ENCODE measurements at places on chromosomes 3 and 15.

DNA sequence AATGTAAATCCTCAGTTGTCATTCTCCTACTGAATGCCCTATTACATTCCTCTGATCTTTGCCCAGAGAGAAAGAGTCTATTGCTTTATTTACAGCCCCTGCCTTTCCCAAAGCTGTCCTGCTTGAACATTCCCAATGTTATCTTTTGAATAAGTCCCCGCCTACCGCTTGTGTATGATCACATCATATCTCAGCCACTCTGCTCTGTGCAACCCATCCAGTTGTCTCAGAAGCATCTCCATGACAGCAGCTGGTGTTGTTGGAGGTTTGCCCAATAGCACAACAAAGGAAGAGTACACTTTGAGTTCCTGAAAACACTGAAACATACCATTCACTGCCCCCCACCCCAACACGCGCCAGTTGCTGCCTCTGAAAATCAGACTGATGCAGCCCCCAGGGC, 22.0 kb upstream of the FAM3D start:
- DNase-seq, result no peak

DNA sequence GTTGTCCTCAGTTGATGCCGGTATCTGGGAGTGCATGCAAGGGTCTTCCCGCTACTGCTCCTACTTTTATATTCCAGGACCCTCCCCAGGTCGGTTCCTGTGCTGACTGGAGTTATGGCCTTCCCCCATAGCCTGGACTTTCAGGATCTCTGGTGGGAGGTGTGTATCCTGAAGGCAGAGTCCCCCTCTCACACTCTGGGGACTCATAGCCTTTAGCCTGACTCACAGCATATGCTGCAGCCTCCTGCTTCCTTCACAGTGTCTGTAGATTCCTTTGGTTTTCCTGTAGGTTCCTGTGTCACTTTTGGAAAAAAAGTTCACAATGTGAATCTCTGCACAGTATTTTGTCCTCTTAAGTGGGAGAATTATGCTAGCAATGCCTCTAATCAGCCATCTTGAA, 180.6 kb upstream of the RBMS3 start:
- DNase-seq, result peak; percentile 2

- peak; percentile 28 for DNase-seq
These were observed 22.9 kb upstream of the ZBED2 start for GRCh38 chr3:111617912-111618601.

- DNase-seq, result no peak
These were observed 158.6 kb downstream of the THSD4 start for GRCh38 chr15:71273731-71274447.

GRCh38 chr15:69434238-69434637, 18.4 kb upstream of the RPLP1 start:
- peak; percentile 58 for DNase-seq

DNA sequence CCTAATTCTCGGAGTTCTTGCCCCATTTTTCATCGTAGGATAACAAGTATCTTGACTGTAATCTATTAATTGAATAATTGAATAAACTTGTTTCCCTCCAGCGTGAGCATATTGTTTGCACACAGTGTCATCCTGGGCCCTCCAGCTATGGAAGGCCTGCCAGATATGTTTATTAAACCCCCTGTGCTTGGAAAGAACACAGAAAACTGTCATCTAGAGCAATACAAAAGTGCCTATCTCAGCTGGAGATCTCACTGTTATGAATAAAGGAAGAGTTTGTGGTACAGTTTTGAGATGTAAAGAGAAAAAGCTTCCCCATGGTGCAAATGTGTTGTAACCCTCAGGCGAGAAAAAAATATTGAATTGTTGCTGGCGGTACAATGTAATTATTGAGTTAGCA, 405.9 kb downstream of the SOX2 start:
- DNase-seq, result no peak

DNA sequence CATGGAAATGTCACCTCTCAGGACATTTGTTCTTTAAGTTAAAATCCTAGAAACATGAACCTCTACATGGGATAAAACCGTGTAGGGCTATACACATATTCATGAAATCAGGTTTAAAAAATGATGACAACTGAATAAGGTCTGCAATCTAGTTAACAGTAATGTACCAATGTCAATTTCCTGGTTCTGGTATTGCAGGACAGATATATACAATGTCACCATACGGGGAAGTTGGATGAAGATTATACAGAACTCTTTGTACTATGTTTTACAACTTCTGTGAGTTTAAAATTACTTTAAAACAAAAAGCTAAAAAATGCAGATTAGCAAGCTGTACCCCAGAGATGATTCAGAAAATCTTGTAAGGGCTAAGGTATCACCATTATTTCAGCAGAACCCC, 6.7 kb downstream of the CNTN3 start:
- no peak for DNase-seq

DNA sequence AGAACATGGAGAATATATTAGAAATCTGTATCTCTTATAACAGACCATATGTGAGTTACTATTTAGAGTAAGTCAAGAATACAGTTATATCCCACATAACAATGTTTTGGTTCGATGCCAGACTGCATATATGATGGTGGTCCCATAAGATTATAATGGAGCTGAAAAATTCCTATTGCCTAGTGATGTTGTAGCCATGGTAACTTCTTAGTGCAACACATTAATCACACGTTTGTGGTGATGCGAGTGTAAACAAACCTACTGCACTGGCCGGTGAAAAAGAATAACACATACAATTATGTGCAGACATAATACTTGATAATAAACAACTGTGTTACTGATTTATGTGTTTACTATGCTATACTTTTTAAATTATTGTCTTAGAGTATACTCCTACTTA, 69.8 kb upstream of the MNS1 start:
- no peak for DNase-seq

DNA sequence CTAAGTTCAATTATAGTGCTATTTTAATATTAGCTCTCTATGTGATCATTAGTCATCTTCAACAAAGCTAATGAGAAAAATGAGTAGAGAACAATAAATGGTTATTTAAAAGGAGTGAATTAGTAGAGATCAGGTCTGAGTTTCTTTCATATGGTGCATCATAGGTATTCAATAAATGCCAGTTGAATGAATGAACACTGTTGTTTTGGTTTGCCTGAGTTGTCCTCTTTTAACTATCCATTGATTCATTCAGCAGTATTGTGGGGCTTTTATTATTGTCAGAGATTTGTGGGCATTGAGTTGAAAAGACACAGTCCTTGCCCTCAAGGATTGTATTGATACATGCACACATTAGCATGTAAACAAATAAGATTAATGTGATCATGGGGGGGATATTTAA, 88.2 kb downstream of the AGBL1 start:
- DNase-seq, result no peak

- DNase-seq, result peak; percentile 87
These were observed 1.1 kb upstream of the EIF2B5 start for GRCh38 chr3:184133840-184134745.

DNA sequence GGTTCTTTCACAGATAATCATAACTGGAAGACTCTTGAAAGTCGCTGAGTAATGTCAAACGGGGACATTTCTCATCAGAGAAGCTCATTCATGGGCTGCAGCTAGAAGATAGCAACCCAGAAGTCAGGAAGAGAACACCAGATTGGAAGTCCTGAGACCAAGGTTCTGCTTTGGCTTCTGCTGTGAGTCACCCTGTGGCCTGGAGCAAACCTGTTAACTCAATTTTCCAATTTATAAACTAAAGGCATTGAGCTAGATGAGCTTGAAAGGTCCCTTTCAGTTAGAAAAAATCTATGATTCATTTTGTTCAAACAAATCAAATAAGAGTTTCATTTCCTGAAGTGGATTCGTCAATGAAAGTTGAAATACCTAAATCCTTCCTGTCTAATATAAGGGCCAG, 402.2 kb downstream of the EPHB1 start:
- DNase-seq, result no peak

GRCh38 chr15:40229316-40229715, 9.5 kb upstream of the PAK6 start:
- DNase-seq, result no peak

DNA sequence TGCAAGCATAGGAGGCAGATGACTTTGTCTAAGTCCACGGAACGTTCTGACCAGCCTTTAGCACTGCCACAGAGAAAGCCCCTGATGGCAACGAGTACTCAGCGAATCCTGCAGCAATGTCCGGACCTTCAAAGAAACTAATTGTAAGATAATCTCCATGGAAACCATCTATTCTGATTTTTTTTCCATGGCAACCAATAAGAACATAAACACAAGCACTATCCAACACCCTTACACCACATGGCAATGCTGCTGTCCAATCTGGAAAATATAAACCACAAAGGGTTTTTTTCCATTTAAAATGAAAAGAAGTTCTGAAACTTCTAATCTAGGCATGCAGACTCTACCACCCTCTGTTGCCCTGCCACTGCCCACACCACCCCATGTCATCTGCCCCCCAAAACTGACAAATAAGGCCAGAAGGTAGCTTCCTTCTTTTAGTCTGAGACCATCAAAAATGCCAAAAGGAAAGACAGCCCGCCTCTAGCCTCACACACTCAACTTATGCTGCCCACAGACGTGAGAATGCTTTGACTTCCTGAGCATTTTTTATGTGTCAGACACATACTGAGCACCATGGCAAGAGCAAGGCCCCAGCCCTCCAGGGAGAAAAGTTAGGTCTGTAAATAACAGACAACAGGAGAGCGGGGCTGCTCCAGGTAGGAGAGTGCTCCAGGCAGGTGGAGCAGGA, 44.5 kb downstream of the POC1A start:
- DNase-seq, result no peak

GRCh38 chr3:143784446-143784845, 63.8 kb downstream of the SLC9A9 start:
- DNase-seq, result no peak

GRCh38 chr3:148101061-148101460, 596.6 kb upstream of the AGTR1 start:
- DNase-seq, result peak; percentile 65

DNA sequence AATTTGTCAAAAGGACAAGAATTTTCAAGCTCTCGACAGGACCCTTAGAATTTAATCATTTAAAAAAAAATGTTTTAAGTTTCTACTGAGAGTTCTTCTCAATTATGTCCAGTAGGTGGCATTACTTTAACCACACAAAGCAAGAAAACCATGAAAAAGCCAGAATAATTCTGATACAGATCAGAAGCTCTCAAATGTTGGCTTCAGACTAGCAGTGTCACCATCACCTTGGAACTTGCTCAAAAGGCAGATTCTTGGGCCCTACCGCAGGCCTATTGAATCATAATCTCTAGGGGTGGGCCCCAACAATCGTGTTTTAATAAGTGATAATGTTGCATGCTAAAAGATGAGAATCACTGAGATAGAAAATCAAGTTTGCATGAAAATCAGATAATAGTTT, 99.5 kb upstream of the KCNMB2 start:
- DNase-seq, result peak; percentile 61

- DNase-seq, result no peak
These were observed 109.7 kb downstream of the TBC1D2B start for GRCh38 chr15:77967798-77968197.

DNA sequence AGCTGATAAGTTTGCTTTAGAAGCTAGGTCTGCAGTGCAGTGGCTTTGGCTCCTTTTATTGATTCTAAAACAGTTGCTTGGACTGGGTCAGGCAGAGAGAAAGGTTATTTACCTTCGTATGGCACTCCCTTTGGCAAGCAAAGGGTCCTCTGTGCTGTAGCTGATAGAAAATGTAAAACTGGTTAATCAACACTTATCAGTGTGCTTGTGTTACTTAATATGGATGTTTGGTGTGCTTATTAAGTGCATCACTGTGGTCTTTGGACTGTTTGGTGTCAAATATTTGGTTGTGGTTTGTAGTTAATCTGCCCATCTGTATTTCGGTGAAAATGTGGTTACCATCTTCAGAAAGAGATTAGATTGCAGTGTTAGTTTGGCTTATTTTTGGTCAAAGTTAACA, 16.0 kb downstream of the UBE2E2 start:
- peak; percentile 27 for DNase-seq

GRCh38 chr15:68383161-68384074, 48.5 kb downstream of the ITGA11 start:
- peak; percentile 62 for DNase-seq

DNA sequence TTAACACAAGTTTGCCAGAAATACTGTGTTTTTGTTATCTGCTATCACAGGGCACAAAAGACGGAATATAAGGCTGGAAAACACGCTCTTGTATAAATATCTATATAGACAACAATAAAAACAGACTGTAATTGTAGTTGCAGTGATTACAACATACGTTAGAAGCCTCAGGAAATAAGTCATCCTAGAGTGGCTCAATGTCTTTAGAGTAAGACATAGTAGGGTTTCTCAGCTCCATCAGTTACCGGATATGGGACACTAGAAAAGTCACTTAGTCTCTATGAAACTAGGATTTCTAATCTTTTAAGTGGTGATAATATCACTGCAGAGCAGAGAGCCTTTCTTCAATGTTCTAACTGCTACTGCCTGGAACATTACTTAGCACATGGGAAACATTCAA, 208.8 kb downstream of the STAG1 start:
- peak; percentile 41 for DNase-seq

- DNase-seq, result no peak
These were observed 35.5 kb downstream of the DZIP1L start for GRCh38 chr3:138079901-138080300.

DNA sequence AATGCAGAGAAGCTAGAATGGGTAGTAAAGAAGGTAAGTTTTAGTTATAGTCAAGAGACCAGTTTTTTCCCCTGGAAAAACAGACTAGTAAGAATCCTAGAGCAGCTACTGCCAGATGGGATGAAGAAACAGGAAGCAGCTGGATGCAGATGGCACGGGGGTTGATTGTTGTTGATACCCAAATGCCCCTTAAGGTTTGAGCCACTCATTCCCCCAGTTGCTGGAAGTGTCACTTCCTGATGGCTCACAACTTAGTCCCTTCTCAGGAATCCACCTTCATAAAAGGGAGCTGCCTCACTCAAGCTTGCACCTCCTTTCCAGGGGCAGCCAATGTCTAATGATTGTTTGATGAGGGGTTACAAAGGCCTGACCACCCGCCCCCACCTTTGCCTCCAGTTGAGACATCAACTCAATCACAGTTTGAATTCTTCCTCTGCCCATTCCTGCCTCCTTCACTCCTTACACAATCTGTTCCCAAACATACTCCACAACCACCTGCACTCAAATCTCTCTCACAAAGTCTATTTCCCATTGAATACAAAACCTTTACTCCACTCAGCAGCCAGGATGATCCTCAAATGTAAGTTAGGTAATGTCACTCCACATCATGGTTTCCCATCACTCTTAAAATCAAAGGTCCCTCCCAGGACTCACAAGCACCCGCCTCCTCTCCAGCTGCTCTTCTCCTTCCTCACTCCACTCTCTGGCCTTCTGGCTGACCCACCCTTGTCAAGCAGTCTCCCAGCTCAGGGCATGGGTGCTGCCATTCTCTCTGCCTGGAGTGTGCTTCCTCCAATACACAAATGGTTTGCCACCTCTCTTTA, 450.1 kb upstream of the THBS1 start:
- DNase-seq, result peak; percentile 67

- DNase-seq, result peak; percentile 94
These were observed 43.0 kb downstream of the ABHD5 start for GRCh38 chr3:43733459-43734384.

- DNase-seq, result peak; percentile 67
These were observed 37.6 kb upstream of the BNC1 start for GRCh38 chr15:83322061-83322460.

GRCh38 chr3:5735896-5736295, 548.4 kb downstream of the EDEM1 start:
- DNase-seq, result no peak
